Tibial nerve (tissue), 4 donors: ENCODE measurements at places on chromosomes 6 and 20. TPM values are rescaled to one million over a fixed set of nuclear protein-coding genes. Genes with fewer than 3 reads are reported as not detected.
A peak's percentile ranks its signal among the peaks of the same experiment; 100 is the strongest.

DNA sequence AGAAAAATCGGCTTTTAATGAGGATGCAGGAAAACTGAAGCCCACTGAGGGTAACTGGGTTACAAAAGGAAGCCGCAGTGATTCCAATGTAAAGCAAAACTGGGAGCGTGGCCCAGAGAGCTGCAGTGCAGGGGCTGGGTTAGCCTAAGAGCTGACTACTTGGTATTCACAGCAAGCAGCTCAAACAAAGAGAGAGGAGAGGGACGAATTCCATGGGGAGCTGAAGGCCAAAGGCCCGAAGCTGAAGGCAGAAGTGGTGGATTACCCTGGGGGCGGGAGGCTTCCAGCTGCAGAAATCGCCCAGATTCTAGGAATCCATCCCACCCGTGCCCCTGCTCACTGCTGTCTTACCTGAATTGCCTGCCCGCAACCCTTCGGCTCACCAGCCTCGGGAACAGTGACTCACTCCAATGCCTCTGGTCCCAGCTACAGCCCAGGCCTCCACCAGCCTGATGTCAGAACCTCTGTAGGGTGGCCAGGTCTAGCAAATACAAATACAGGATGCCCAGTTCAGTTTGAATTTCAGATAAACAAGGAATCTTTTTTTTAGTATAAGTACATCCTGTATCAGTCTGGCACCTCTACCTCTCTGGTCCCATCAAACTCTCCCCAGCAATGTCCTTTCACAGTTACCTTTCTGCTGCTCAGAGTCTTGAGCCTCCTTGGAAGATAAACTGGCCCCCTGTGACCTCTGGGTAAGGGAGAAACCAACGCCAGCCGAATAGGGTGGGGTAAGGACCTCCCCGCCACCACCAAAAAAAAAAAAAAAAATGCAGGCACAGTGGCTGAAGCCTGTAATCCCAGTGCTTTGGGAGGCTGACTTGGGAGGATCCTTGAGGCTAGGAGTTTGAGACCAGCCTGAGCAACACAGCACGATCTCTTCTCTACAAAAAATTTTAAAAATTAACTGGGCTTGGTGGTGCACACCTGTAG is 14.6 kb upstream of the ZMYND8 start:
- no peak for DNase-seq

- no peak for DNase-seq
Measured at GRCh38 chr20:21509597-21510371, 4.1 kb downstream of the NKX2-2 start.

- DNase-seq: no peak
Measured at GRCh38 chr6:24985323-24985722, 49.6 kb upstream of the RIPOR2 start.

- DNase-seq: no peak
Measured at GRCh38 chr6:53647462-53648094, 18.0 kb downstream of the KLHL31 start.

GRCh38 chr6:44172731-44173500 is 14.3 kb downstream of the CAPN11 start:
- DNase-seq: peak; percentile 94

DNA sequence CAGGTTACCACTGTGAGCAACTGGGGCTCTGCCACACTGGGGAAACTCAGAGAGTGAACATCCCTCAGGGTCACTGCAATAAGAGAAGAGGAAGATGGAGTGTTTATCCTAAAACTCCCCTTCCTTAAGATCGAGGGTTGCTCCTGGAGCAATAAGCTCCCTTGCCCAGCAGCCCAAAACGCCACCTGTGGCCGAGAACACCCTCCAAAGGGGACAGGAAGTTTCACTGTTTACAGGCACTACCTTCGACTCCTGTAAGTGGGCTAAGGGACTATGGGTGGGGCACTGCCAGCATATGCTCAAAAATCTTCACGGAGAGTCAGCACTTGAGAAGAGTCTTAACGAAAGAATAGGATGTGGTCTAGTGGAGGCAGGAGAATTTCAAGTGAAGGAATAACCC is 132.5 kb downstream of the FAXC start:
- DNase-seq: no peak

DNA sequence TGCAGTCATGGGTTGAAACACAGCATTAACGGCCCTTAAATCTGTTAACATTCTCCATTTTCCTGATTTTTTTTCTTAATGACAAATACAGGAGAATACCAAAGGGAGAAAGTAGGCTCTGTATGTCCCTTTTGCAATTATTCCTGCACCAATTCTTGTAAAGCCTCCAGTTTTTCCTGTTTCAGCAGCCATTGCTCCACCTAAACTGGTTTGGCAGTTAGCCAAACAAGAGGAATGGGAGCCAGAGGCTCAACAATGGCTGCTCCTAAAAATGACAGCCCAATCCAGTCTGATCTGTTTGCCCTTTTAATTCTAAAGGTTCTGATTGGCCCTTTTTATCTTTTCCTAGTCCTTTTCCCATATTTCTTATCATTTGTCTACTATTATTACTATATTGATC is 284.2 kb upstream of the SGK1 start:
- no peak for DNase-seq

GRCh38 chr6:89895276-89895874 is 1.1 kb downstream of the GJA10 start:
- DNase-seq: no peak

DNA sequence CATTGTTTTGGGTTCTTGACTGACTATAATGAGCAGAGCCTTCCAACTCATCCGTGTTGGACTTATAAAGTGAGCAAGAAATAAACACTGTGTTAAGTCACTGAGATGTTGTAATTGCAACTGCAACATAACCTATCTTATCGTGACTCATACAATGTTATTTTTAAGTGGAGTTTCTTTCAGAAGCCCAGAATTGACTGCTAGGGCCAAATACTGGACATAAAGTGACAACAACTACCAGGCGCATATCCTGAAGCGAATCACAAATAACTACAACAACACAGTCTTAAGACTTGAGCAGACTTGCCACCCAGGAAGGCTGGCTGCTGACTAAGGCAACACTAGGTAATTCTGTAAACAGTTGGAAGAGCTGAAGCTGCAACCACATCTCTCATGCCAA is 326.6 kb downstream of the COL12A1 start:
- DNase-seq: no peak

- DNase-seq: no peak
Measured at GRCh38 chr6:5565971-5566370, 304.7 kb downstream of the FARS2 start.

GRCh38 chr6:96211341-96211740 is 195.6 kb downstream of the FUT9 start:
- DNase-seq: no peak

DNA sequence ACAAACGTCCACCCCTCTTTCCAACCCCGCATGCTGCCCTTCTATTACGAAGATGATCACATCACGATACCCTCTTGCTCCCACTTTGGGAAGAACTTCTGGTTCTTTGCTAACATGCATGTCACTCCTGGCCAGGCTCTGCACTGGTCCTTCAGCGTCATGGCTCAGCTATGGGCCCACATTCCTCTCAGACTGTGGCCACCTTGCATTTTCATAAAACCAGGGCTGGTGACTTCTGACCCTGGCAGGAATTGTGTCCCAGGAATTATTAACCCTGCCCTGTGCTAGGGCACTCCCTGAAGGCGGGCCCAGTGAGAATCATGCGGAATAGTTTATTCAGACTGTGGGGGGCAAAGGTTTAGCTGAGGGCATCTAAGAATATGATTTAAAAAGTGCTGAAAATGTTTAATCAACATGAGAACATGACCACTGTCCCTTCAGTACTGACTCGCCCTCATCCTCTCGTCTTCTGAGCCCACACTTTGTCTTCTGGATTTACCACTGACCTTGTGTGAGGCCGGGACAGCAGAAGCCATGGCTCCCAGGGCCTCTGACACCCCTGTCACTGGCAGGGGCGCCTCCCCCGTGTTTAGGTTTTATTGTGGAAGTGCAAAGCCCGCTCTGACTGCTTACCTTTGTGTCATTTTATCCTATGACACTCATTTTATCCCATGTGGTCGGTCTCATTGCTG is 38.1 kb upstream of the THBS2 start:
- no peak for DNase-seq

DNA sequence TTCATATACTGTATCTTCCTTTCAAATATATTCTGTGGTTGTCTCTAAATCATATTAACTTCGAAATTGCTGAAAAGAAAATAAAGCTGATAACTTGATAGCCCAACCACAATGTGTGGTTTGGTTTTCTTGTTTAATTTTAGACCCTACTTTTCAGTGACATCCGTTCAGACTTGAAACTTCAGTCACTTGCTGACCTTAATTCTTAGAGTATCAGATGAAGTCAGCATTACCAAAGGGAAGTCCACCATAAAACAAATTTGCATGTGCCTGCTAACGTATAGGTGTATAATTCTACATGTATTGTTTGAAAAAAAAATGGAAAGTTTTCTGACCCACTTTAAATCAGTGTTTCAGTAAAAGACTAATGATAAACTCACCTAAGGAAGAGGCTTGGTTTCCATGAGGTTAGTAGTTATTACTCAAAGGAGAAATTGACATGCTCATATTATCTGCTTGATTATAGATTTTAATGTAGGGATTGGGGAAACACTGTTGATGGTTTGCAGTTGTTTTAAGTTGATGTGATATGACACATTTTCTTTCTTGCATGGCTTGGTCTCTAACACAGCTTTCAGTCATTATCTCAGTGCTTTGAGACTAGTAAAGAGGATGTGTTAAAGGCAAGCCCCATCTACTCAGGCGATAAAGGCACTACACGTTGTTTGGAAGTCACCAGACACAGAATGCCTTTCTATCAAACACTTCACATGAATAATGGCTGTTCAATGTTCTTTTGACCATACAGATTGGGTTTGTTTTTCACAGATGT is 5.2 kb upstream of the IL17A start:
- DNase-seq: no peak

DNA sequence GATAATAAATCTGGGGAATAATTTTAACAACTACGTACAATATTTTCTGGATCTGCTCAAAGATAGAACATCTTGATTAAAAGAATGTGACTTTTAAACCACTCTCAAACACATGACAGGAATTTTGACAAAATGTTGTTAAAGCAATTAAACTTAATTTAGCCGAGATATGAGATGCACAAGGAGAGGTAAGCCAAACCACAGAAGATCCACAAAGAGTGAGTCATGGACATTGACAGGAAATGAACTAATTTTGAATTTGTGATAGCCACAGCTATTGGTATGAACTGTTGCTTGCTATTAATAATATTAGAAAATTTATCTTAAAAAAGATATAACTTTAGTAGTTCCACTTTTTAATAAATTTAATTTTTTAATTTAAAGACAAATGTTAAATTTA is 27.8 kb upstream of the VGLL2 start:
- DNase-seq: no peak

DNA sequence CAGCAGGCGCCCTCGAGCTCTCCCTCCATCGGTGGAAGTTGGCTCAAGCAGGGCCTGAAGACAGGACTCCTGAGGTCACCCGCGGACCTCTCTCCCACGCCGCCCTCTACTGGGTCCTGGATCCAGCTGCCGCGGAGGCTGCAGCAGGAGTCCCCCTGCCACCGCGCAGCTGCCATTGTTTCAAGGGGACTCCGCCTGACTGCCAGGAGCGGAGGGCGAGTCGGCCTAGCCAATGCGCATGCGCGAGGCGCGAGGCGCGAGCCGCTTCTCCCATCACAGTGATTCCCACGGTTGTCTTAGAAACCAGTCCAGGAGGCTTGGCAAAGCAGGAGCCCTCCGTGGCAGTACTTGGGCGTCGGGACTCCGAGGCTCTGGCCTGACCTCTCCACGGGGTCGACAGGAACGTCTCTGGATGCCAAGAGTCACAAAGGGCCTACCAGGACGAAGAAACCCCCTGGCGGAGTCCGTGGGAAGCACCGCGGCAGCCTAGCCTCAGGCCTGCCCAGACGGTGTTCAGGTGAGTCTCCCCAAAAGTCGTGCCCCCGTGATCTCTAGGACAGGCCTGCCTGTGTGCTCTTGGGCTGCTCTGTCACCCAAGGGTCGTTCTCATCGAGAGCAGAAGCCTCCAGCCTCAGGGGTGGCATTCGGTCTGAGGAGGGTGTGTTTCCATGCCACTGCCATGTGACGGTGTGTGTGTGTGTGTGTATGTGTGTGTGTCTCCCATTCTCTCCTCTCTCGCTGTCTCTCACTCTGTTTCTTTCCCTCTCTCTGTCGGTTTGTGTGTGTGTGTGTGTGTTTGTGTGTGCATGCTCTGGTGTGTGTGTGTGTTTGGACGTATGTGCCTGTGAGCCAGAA is 290.6 kb upstream of the ZNF337 start:
- no peak for DNase-seq

GRCh38 chr6:31559606-31559957 is 12.2 kb downstream of the NFKBIL1 start:
- no peak for DNase-seq

DNA sequence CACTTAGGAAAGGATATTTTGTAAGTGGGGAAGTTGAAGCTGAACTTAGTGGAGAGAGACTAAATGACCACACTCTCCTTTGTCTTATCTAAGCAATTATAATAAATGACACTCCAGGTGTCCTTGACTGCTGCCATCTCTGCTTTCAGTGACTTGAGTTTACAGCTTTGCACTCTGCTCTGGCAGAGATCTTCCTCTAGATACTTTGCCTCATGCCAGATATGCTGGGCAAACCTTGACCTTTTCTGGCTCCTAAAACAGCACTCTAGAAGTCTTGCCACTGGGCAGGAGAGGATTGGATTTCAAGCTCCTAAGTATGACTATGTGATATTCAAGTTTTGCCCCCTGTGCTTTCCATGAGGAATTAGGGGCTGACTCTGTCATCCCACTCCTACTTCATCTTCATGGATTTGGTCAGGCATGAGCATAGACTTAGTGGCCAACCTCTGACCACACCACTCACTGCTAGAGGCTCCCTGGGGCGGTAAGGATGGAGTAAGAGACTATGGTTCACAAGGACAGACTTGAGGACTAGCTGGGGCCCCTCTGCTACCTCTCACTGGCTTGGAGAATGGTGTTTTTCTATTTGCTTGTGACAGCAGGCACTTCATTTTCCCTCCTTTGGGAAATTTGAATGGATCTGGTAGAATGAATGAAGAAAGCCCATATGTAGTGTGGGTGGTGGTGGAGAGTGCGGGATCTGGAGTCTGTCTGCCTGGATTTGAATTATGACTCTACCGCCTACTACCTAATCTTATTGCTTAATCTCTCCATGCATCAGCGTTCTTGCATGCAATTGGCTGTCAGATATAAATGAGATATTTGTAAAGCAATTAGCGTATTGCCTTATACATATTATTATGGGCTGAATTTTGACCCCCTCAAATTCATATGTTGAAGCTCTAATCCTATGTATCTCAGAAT is 191.4 kb downstream of the REV3L start:
- no peak for DNase-seq

SLC26A8 gene
- 1.1 TPM for total RNA-seq

ENPP3 gene
- 1.0 TPM for total RNA-seq

RBCK1 gene
- 149 TPM for total RNA-seq

GPX5 gene
- total RNA-seq: not detected

TRIM40 gene
- total RNA-seq: not detected

TRIM38 gene
- 12.2 TPM for total RNA-seq
